ENCODE measurements at places on chromosomes 1 and 21. TPM values are rescaled to one million over a fixed set of nuclear protein-coding genes. Genes with fewer than 3 reads are reported as not detected.

EPHA10 gene
- total RNA-seq: 1.6 TPM

CCDC30 gene
- total RNA-seq: 10.9 TPM

HEYL gene
- 10.6 TPM for total RNA-seq

S100A2 gene
- total RNA-seq: 3.5 TPM

TBX15 gene
- total RNA-seq: 12.5 TPM

LCE1A gene
- not detected for total RNA-seq

SMIM34 gene
- total RNA-seq: not detected

IFNLR1 gene
- 0.49 TPM for total RNA-seq

S100A16 gene
- 58.4 TPM for total RNA-seq

RGS16 gene
- 14.1 TPM for total RNA-seq

NTRK1 gene
- 1.8 TPM for total RNA-seq

TMEM61 gene
- not detected for total RNA-seq

SAMSN1 gene
- 10.8 TPM for total RNA-seq

SLC1A7 gene
- total RNA-seq: 0.89 TPM
